Activated T-helper 1 cell treated with Interleukin-2 at 50 U/mL for 16 hours (primary cell): ENCODE measurements at places on chromosomes 4 and X.

DNA sequence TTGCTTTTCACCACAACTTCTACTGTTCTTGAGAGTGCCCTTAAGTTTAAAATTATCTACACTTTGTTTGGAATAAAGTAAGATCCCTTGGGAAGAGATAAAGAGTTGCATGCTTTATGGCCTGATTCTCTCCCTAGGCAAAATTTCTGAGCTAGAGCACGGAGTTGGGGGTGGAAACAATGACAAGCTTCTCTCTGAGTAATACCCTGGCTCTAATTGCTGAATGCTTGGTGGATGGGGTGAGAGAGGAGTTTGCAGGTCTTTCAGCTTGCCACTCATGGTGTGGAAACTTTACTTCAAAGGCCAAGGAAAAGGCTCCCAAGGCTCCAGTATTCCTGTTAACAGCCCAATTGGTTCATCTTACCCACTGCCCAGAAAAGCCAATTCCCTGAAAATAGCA, 26.1 kb upstream of the PRDM8 start:
- no peak for DNase-seq

GRCh38 chr4:101265816-101266172, 81.5 kb downstream of the PPP3CA start:
- no peak for DNase-seq

- DNase-seq = no peak
These were observed 371.8 kb downstream of the FSTL5 start for GRCh38 chr4:161791796-161792556.

GRCh38 chrX:12411831-12412230, 273.6 kb downstream of the FRMPD4 start:
- no peak for DNase-seq

- no peak for DNase-seq
These were observed 8.1 kb downstream of the ENPEP start for GRCh38 chr4:110484029-110484428.

- no peak for DNase-seq
These were observed 11.7 kb downstream of the NELFA start for GRCh38 chr4:1996866-1997611.

DNA sequence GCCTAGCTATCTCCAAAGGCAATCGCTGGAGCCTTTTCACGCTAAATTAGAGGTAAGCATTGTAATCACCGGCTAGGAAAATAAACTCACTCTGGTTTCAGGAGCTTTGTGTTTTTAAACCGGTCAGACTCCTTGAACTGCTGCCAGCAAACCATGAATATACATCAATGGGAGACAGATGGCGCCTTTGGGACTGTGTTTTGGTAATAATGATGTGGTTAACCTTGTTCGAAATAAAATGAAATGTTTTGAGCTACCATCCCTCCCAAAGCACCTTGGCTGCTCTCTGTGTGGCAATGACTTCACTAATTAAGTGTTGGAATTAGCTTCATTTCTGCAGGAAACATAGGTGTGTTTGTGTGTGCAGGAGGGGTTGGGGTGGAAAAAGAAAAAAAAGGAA, 65.3 kb downstream of the CLNK start:
- no peak for DNase-seq

DNA sequence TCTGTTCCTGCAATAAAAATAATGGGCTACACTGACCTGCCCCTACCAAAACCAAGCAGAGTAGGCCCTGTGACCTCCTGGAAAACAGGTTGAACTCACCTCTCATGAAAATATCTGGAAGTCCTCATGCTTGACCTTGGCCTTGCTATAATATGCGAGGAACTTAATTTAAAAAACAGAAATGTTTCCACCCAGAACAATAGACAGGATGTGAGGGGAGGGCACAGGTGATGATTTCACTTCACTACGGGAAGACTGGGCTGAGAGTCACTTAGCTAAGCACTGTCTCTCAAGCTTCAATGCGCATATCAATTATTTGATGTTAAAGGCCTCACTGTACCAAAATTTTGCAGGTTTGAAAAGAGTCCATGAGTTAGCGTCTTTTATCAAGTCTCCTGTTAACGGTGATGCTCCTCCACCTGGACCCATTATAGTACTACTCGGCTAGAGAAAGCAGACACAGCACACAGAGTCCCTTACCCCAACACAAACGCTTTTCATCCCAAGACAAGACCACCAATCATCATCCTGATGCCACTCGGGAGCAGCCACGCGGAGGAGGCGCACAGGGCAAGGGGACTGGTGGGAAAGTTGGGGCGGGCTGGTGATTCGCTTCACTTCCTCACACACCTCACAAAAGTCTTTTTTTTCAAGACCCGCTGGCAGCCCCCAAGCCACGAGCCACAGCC, 25.9 kb downstream of the ZNF721 start:
- no peak for DNase-seq

DNA sequence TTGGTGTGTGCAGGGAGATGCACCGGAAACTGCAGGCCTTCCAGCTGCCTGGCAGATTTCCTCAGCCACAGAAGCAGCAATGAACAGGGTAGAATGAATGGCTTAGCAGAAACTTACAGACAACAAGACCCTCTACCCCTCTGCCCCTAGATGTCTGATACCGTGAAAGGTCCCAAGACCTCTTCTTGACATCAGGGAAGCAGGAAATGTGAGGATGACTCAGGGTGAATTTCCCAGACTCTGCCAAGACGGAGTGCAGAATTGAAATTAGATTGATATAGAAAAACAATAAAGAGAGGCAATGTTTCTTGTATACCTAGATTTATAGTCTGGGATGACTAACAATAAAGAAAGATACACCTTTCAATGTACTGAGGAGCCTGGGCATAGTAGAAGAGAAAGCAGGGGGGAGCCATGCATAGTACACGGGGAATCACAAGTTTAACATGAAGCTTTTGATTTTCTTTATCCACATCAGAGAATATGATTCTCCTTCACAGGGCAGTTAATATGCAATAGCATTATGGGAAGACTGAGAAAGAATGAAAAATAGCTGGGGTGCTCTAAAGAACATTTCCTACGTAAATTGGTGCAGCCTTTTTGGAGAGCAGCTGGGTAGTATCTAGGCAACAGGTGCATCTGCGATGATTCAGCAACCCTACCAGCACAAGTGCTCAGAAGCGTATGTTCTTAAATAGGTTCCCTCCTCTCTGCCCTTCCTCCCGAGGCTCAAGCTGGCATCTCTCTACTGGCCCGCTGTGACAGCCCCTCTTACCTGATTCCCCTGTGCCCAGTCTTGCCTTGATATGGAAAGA, 18.3 kb upstream of the CXCR3 start:
- DNase-seq = no peak

GRCh38 chr4:53563824-53564223, 27.5 kb downstream of the LNX1 start:
- no peak for DNase-seq

GRCh38 chrX:95218976-95219375, 1465.7 kb upstream of the DIAPH2 start:
- no peak for DNase-seq

DNA sequence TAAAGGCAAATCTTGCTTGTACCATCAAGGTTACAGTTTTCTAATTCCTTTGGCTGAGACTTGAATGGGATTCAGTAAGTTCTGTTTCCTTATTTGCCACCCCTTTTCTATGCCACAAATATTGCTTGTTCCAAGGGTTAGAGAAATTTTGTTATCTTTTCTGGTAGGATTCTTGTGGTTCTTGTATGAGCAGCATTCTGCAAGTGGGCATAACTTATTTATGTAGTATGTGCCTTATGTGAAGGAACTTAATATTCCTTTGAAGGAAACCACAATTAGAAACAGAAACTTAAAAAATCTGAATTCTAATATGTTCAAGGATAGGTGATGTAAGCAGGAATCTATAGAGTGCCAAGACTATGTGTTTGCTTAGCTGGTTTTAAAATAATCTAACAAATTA, 53.1 kb upstream of the TSPAN5 start:
- no peak for DNase-seq

GRCh38 chrX:152154050-152154449, 15.7 kb upstream of the MAGEA10 start:
- DNase-seq = no peak

DNA sequence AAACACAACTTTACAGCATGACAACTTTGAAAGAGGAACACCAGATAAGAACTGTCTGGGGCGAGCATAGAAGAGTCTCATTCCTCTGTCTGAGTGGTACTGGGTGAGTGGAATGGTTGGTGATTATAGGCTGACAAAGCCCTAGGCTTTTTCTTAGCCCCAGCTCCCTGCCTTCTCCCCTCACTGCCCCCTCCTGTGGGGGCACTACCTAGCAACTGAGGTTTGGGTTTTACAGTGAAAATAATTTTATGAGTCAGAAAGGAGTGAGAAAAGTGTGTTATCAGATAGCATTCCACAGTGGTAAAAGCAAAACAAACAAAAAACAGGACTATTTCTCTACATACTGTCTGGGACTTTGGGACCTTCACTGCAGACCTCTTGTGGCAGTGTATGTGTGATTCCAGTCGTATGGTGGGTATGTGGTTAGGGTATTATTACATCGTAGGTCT, 10.5 kb upstream of the TMEM165 start:
- no peak for DNase-seq

DNA sequence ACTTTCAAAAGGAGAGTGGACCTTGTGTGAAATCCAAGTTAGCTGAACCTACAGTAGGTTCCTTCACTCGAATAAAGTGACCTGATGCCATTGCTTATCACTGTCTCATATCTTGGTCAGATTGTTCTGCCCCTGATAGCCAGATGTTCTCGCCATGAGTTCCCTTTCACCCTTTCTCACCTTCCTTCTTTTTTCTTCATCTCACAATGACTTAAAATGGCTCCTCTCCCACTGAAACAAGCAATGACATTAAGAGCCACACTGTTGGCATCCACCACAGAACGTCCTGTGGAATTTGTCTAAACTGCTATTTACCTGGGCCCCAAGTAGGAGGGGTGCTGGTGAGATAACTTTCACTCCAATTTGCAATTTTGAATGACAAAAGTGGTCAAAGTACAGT, 227.6 kb upstream of the PPP1R2C start:
- DNase-seq = no peak

DNA sequence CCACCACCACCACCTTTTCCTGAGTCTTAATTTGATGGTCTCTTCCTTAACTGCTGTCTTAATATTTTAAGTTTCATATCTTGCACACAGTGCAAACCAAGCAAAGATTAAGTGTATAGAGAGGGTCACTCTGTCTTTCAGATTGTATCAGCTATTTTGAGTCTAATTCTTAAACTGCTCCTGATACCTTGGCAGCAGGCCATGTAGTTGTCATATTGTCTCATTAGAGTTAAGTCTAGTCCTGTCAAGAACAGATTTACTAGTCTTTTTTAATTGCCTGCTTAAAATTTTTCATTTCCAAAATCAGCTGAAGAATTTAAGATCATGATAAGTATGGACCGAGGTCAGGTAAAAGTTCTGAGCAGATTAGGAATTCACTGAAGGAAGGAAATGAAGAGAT, 51.5 kb downstream of the FHIP1A start:
- DNase-seq = no peak

DNA sequence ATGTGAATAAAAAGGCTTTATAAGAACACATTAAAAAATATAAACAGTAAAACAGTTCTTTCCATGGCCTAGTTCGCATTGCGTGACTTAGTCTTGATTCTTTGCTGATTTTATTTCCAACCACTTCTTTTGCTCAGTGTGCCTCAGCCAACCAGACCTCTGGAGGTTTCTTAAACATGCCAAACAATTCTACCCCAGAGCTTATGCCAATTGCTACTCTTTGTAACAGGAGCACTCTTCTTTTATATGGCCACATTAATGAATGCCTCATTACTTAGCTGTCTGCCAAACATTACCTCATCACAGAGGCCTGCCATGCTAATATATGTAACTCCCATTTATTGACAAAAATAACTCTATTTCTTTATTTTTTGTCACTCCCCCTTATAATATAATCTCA, 202.3 kb downstream of the NDST4 start:
- DNase-seq = no peak

DNA sequence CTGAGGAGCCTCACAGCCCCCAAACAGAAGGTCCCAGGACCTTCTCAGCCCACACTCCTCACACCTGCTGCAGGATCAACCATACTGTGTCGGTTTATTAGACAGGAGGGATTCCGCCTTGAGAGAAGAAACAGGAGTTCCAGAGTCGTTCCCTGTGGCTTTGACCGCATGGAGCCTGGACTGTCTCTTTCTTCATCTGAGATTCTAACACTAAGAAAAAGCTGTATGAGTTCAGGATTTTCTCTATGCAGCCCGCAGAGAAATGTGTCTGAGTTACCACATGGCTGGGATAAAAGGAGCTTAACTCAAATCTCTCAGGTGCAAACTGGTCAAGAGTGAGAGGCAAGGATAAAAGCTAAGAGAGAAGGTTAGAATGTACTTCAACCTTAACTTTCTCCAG, 126.7 kb downstream of the AFAP1 start:
- DNase-seq = no peak

DNA sequence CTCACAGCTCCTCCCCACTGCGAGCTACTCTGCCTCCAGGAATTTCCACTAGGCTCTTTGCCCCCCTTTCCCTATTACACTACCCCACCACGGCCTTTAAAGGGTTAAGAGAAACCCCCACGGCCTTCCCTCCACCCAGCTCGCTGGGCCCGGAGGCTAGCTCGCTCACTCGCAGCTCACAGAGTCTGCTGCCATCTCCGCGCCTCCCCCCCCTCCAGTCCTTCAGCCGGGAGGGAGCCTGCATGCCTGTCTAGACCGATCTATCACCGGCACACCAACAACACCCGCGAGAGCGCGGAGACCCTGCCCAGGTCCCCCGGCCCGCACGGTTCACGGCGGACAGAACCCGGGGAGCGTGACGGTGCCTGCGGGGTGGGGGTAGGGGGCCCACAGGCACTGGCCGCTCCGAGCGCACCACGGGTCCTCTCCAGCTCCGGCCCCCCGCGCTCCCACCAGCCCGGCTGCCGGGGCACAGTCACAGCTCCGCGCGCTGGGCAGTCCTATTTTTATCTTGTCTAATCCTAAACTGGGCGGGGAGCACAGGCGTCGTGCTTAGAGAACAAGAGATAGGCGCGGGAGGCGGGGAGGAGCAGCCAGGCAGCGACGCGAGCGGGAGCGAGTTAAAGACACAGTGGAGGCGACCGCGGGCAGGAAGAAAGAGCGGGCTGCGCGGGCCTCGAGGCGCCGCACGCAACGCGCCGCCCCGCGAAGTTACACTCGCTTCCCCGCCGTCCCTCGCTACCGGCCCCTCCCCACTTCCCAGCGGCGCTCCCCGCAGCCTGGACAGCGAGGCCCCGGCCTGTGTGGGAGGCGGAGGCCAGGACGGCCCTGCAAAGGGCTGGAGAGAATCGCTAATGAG, 3.5 kb downstream of the BCOR start:
- DNase-seq = no peak

- DNase-seq = no peak
These were observed 28.3 kb upstream of the DRP2 start for GRCh38 chrX:101191217-101191750.

GRCh38 chrX:40757058-40757457, 21.7 kb upstream of the MED14 start:
- DNase-seq = no peak

- no peak for DNase-seq
These were observed 656.3 kb downstream of the RPA4 start for GRCh38 chrX:97539970-97540519.
